Fibroblast of lung (primary cell): ENCODE measurements at places on chromosomes 3 and 15. TPM values are rescaled to one million over a fixed set of nuclear protein-coding genes. Genes with fewer than 3 reads are reported as not detected.
A peak's percentile ranks its signal among the peaks of the same experiment; 100 is the strongest.

POLR2H gene
- total RNA-seq = 59.6 and 62.4 TPM in 2 replicates

ISL2 gene
- total RNA-seq = 0.17 and 0.26 TPM in 2 replicates

RBP2 gene
- total RNA-seq = not detected in 2 replicates

CCR5 gene
- total RNA-seq = under 0.01 TPM in 2 replicates

GRCh38 chr15:53511175-53511574, 248.3 kb downstream of the WDR72 start:
- DNase-seq = no peak

GRCh38 chr15:73637527-73637926, 4.3 kb upstream of the NPTN start:
- peak; percentile 42 for DNase-seq

DNA sequence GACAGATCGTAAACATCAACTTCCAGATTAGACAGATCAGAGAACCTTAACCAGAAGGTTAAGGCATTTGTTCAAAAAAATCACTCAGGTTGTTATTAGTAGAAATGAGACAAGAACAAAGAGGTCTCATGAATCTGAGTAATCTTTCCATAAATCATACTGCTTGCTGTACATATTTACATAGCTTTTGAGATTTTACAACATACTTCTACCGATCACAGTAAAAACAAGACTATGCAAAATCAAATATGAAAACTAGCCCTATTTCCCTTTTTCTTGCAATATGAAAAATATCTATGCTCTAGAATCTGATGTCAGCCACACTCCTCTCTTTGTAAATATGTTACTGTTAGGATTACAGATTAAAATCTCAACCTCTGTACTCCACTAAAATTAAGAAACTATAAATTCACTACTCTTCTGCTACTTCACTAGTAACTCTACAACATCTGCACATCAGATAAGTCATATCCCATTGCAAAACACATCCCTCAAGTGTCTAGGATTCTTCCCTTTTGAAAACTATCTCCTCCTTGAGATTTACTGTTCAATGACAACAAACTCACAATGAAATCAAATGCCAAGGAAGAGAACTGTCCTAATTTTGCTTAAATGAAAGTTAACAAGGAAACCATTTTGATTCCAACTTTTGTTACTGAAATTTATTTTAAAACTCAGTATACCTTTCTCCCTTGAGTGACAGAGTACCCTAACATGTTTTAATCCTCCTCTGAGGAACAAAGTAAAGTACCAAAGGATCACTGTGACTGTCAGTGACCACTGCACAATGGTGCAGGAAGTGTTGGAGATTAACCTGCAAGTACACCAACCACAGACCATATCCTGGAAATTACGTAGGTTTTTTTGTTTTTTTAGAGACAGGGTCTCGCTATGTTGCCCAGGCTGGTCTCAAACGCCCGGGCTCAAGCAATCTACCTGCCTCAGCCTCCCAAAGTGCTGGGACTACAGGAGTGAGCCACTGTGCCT, 12.8 kb downstream of the DCUN1D1 start:
- no peak for DNase-seq

- no peak for DNase-seq
Observed at GRCh38 chr3:16382845-16383244, 117.8 kb downstream of the OXNAD1 start.

DNA sequence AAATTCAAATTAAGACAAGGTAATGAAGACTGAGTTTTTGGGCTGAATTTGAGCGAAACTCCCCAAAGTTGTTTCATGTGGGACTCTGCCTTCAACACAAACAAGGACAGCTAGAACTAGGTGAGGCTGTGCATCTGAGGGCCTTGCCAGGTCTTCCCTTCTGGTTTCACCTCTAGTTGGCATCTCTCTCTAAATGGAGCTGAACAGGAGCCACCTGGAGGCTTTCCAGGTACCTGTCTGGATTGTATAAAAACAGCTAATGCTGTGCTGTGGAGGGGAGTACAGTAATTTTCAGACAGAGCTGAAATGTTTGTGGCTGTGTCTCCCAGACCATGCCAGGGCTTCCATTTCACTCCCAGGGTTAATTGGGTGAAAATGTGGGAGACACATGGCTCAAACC, 27.1 kb downstream of the TRIM71 start:
- no peak for DNase-seq

GRCh38 chr3:66344391-66344811, 123.6 kb downstream of the SLC25A26 start:
- no peak for DNase-seq

GRCh38 chr15:101128221-101129015, 123.4 kb downstream of the CHSY1 start:
- peak; percentile 100 for DNase-seq

DNA sequence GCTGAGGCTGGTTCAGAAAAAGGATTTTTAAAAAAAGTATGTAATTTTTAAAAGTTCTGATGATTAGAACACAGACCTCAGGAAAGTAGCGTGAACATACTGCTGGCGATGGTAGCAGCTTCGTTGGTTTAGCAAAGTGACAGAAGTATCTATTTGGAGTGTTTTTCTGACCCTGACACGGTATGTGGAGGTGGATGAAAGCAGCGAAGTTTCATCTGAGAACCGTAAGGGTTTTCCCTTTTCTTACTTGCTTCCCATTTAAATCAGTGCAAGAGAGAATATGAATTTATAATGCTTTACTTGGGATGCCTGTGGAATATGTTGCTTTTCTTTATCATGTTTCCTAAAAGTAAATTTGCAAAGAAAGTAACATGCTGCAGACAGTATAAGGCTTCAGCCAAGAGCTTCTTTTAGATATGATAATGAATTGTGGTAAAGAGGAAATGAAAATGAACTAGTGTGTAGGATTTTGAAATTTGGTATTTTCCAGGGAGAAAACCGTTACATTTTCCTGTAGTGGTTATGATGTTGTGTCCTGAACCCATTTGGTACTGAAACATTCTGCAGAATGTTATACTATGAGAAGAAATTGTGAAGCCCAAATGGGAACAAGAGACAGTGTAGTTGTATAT, 3.9 kb downstream of the CHST2 start:
- no peak for DNase-seq

DNA sequence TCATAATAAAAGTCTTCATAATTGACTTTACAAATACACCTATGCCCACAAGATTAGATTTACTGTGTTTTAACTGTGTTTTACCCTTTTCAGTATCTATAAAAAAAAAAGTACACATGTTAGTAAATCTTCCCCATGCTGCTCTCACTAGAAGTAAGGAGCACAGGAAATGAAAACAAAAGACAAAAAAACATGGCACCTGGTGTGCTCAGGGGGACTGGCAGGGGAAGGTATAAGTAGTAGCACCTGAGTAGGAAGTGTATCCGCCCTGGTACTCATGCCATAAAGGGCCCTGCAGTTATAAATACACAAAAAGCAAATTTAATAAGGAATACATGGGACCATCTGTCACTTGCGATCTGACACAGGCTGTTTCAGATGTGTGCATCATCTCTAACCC, 8.9 kb upstream of the ALDH1A2 start:
- DNase-seq = no peak

DNA sequence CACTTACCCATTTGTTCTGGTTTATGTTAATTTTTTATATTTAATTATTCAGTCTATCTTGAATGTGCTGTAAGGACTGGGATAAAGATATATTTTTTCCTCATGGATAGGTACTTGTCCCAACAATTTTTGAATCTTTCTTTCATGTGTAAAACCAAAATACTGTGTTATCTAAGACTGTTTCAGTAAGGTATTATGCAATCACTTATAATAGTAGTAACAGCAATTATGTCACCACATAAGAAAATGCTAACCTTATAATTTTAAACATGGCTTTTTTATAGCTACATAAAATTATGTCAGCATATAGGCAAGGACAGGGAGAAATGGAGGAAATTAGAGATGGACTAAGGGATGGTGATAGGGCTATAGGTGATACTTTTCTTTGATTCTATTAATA, 2.9 kb upstream of the CTDSPL start:
- DNase-seq = no peak

DNA sequence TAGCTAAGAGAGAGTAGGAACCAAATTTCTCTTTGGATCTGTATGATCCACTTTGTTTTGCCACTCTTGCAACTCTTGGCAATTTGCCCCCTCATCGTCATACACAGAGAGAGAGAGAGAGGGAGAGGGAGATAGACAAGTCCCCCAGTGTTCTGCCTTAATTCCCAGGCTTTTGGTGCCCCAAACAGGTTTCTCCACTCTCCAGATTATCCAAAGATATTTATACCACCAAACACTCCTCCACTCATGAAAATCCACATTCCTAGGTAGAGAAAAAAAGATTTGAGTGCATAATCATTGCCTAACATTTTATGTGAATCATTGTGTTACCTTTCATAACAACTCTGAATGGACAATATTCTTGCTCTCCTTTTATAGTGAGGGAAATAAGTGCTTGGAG, 15.3 kb downstream of the ACP3 start:
- DNase-seq = no peak
